ENCODE measurements at places on chromosomes 3 and 15.
A peak's percentile ranks its signal among the peaks of the same experiment; 100 is the strongest.

DNA sequence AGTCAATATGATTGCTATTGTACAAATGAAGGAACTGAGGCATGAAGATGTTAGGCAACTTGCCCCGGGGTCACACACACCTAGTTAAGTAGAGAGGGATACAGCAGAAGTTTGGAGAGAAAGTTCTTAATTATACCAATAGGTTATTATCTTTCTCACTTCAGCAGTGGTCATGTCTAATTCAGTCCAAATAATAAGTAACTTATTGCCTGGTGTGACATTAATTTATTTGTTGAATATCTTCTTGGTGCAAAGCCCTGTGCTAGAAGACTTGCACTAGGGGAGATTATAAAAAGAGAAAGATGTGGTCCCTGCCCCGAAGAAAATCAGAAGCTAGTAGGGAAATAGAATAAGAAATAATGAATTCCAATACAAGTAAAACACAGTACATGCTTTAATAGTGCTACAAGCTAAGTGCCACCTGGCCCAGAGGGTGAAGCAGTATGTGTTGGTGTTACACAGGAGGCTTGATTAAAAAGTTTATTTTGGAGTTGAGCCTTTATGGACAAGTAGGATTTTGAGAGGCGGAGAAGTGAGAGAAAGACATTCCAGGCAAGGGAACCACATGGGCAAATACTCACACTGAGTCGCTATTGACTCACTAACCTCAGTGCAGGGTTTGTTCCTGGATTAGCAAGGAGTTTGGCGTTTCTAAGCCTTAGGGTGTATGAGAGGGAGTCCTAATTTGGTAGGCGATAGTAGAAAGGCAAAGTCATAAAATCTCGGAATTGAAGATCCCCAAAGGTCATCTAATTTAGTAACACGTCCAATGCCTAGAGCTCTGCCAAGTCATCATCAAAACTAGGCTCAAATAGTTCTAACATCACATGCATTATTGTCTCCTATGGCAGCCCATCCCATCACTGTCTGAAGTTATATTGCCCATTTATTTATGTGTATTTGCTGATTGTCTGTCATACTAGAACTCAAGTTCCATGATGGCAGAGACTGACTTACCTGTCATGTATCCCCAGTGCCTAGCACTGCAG lies 19.2 kb upstream of the GSK3B start:
- DNase-seq = no peak

DNA sequence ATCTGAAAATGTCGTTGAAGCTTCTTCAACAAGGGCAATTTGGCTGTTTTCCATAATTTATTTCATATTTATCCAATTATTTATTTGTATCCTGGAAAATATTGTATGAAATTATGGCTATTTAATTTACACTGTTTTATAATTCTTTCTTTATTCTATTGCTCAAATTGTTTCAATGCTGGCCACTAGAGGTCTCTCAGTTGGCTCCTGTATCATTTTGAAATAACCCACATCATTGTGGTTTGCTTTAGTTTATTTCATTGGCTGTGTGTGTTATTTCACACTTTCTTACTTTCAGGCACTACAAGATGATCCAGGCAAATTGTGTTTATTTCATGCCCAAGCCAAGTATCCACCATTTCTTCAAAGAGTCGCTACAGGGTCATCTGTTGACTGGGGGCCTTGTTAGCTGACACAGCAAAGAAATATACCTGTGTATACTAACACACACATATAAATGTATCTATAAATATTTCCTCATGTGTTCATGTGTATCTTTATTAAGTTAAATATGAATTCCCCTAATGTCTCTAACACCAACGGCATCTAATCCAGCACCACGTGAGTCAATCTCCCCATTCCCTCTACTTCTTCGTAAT lies 86.2 kb downstream of the NPAP1 start:
- no peak for DNase-seq

DNA sequence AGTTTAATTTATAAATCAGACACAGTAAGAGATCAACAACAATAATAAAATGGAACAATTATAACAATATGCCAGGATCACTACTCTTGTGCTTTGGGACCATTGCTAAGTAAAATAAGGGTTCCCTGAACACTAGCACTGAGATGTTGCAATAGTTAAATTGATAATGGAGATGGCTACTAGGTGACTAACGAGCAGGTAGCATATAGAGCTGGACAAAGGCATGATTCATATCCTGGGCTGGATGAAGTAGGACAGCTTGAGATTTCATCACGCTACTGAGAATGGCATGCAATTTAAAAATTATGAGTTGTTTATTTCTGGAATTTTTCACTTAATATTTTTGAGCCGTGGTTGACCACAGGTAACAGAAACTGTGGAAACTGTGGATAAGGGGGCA lies 20.7 kb upstream of the MYZAP start:
- DNase-seq = no peak

- no peak for DNase-seq
Observed at GRCh38 chr15:42020713-42021273, at the start of gene PLA2G4E. Gene PLA2G4E, minus strand, starts transcription at chr15:42021042. Its CDS starts 12 bp downstream, at chr15:42021030.

GRCh38 chr15:66838671-66839239 lies 136.7 kb downstream of the SMAD6 start:
- no peak for DNase-seq

GRCh38 chr3:152405915-152406802 lies 137.4 kb downstream of the MBNL1 start:
- no peak for DNase-seq

GRCh38 chr3:51063053-51063452 lies 322.0 kb upstream of the MANF start:
- DNase-seq = no peak

DNA sequence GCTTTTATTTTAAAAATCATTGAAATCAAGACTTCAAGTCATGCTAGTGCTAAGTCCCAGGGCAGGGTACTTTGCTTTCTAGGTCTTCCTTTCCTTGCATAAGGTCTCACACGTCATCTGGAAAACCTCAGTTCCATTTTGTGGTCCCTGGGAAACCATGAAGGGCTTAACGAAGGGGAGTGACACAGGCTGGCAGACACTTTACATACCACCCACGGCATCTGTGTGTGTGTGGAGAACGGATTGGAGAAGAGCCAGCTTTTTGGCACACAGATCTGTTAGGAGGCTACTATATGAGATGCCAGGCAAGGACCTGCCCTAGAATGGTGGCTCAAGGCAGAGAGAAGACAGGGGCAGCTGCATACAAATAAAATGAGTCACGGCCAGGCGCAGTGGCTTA lies 107.5 kb upstream of the NSMCE3 start:
- DNase-seq = no peak

GRCh38 chr3:194168994-194169393 lies 33.0 kb downstream of the HES1 start:
- DNase-seq = no peak

GRCh38 chr15:40106203-40107161 lies 2.2 kb downstream of the BMF start:
- DNase-seq = peak; percentile 89

GRCh38 chr15:39549912-39550311 lies 31.0 kb upstream of the THBS1 start:
- DNase-seq = no peak

DNA sequence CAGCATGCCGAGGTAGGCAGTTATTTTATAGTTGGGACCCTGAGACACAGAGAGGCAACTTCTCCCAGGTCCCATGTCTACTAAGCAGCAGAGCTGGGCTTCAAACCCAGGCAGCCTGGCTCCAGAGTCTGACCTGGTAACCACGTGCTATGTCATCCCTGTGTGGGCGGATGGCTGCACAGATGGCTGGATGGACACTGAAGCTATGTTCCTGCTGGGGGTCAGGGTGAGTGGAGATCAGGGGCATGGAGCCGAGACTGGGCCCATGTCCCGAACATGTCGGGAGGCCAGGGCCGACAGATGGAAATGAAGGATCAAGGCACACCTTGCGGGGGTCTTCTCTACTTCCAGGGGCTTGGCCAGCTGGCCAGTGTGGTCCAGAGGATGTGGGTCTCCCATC lies 9.3 kb upstream of the FBLN2 start:
- DNase-seq = no peak

- no peak for DNase-seq
Observed at GRCh38 chr3:115445559-115445958, 177.8 kb upstream of the GAP43 start.

GRCh38 chr3:30680789-30681648 lies 74.6 kb downstream of the TGFBR2 start:
- peak; percentile 29 for DNase-seq

- DNase-seq = no peak
Observed at GRCh38 chr3:149581248-149581647, 76.6 kb downstream of the WWTR1 start.

DNA sequence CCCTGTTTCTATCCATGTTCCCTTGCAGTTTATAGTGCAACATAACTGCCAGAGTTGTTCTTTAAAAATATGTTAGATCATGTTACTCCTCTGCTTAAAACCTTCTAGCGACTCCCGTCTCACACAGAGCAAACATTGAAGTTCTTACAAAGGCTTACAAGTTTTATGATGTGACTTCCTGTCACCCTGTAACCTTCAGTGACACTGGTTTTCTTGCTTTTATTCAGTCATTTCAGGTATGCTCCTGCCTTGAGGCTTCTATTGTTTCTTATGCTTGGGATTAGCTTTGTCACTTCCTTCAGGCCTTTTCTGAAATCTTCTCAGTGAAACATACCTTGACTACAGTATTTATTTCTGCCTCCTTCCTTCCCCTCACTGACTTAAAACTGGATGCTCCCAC lies 252.1 kb downstream of the DOCK3 start:
- no peak for DNase-seq

- no peak for DNase-seq
Observed at GRCh38 chr3:46359733-46360493, 6.0 kb downstream of the CCR2 start.

DNA sequence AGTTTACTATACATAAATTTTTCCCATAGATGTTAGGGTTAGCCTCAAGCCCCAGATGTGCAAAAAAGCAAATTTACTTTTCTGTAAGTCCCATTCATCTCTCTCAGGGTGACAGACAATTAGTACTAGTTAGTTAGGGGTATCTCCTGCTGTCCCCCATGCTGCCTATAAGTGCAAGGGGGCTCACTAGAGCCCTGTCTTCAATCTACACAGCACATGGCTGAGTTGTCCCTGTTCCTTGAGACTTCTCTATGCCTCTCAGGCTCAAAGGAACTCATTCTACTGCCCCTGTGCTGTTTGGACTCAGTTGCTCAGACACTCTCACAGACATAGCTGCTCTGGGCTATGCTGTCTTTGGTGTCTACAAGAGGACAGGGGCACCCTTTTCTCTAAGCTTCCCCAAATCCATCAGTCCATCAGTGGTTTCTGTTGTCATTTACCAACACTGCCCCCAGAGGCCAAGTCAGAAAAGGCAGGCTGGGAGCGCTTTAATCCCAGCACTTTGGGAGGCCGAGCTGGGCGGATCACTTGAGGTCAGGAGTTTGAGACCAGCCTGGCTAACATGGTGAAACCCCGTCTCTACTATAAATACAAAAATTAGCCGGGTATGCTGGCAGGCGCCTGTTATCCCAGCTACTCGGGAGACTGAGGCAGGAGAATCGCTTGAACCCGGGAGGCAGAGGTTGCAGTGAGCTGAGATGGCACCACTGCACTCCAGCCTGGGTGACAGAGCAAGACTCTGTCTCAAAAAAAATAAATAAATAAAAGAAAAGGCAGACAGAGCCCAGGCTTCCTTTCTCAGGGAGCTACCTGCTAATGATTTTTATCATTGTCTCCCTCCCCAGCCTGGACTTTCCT lies 31.4 kb upstream of the PRTG start:
- DNase-seq = peak; percentile 55

- no peak for DNase-seq
Observed at GRCh38 chr3:15623535-15624440, 22.2 kb downstream of the BTD start.

DNA sequence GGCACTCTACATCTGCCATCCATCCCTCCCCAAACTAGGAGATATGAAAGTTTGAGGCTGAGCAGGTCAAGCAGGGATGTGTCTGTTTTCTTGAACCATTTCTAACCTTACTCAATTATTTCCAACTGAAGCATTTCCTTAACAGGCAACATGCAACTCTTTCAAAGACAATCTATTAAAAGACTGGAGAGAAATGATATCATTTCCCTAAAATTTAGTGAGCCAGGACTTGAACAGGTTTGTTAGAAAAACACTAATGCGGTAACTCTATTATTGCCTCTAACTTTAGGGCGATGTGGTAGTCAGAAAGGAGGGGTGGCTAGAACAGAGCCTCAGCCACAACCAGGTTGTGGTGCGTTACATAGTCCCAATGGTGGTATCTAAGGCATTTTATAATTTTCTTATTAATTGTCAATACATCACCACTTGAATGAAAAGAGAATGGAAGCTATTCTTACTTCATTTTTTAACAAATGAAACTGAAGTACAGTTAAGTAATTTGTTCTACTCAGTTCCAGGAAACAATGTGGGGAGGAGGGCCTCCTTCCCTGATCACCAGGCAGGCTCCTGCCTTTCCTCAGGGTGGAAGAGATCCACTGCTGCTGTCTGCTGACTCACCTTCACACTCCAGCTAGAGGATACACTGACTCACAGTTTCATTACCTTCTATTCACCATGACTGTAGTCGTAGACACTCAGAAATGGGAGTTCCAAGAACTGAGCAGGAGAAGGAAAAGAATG lies 22.8 kb downstream of the MYO1E start:
- no peak for DNase-seq

DNA sequence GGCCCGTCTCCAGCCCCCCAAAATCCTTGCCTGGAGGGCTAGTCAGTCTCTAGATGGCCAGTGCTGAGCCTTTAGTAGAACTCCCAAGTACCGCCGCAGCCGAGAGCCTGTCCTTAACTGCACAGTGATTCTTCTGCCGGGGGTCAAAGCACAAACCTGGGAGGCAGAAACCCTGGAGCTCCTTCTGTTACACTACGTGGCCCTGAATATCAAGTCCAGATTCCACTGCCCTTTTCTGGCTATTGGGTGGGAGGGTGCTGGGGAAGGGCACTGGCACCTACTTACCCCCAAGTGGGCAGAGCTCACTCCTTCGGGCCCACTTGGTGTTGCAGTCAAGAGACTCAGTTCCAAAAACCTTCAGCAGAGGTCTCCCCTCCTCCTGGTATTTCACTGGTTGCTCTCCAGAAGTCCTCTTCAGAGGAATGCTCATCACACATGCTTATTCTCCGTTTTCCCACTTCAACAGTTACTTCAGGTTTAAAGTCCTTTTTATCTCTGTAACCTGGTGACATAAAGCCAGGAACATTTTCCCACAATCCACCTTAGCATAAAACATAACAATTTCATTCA lies 10.8 kb downstream of the PDHB start:
- no peak for DNase-seq

DNA sequence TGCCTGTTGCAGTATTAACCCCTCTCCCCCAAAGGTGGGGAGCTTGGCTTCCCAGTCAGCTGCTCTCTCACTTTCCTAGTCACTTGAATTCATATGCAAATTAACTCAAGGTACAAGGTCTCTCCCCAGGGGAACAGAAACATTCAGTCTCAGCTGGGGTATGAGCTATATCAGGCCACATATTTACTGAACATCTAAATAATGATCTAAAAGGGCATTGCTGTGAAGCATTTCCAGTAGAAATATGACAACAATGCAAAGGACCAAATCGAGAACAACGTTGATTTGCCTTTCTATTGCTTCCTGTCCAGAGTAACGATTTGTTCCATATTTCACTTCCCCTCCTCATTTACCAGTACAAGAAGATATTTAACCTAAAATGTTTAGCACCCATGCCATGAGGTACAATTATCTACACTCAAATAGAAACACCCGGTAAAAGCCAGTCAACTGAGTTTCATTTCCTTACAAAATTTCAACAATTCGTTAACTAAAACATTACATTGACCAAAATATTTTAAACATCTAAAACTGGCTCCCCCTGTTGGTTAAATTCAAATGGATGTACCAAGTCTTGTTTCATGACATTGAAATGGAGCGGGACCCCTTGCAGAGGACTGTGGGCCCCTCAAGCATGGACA lies 36.5 kb upstream of the KLHL6 start:
- DNase-seq = no peak

- no peak for DNase-seq
Observed at GRCh38 chr3:47380026-47380600, 708 bp upstream of the PTPN23 start.

- DNase-seq = no peak
Observed at GRCh38 chr3:41193794-41194539, 5.3 kb upstream of the CTNNB1 start.

Data from colonic mucosa (tissue), 4 donors.